ENCODE measurements at places on chromosomes 5 and 9. TPM values are rescaled to one million over a fixed set of nuclear protein-coding genes. Genes with fewer than 3 reads are reported as not detected.

The PDE6A gene
- 0.45 TPM for total RNA-seq

The ERAP2 gene
- total RNA-seq, result 17.6 TPM

The C8G gene
- total RNA-seq, result not detected

The REEP5 gene
- 71.7 TPM for total RNA-seq

The F2R gene
- total RNA-seq, result 7.0 TPM

The QRFP gene
- total RNA-seq, result not detected

The PCDHB11 gene
- total RNA-seq, result 7.9 TPM

The OXCT1 gene
- total RNA-seq, result 20.9 TPM

The FBXL7 gene
- 29.2 TPM for total RNA-seq

The CDX1 gene
- 0.30 TPM for total RNA-seq

The F2RL2 gene
- total RNA-seq, result not detected

The CARD9 gene
- 3.5 TPM for total RNA-seq

The ADAMTS6 gene
- 2.7 TPM for total RNA-seq

The SLCO4C1 gene
- 0.10 TPM for total RNA-seq

The URM1 gene
- 36.0 TPM for total RNA-seq

The FAM169A gene
- 13.3 TPM for total RNA-seq

The OR1L4 gene
- total RNA-seq, result not detected

The KIF2A gene
- total RNA-seq, result 25.0 TPM

The CD72 gene
- 0.95 TPM for total RNA-seq

The RPL12 gene
- 2,119 TPM for total RNA-seq

The PCDHB10 gene
- total RNA-seq, result 2.9 TPM

The PTGER4 gene
- total RNA-seq, result 2.8 TPM

The KIF24 gene
- total RNA-seq, result 1.4 TPM

The FOXD4L5 gene
- 0.25 TPM for total RNA-seq

The STPG3 gene
- total RNA-seq, result not detected

The BBLN gene
- 26.6 TPM for total RNA-seq

The FABP6 gene
- not detected for total RNA-seq

The CFAP157 gene
- 8.2 TPM for total RNA-seq

The CCNI2 gene
- total RNA-seq, result not detected

The HAVCR2 gene
- total RNA-seq, result 1.3 TPM

The AFAP1L1 gene
- 11.0 TPM for total RNA-seq

The PDLIM7 gene
- total RNA-seq, result 151 TPM

The GLRX gene
- total RNA-seq, result 7.1 TPM

The RMND5B gene
- 42.7 TPM for total RNA-seq

The PALM2AKAP2 gene
- total RNA-seq, result 5.6 TPM

The FCN2 gene
- not detected for total RNA-seq

The CNTLN gene
- 16.2 TPM for total RNA-seq

The SETX gene
- 31.8 TPM for total RNA-seq

All from ovary (tissue), 10 donors.